ENCODE measurements at places on chromosomes 2 and 18. TPM values are rescaled to one million over a fixed set of nuclear protein-coding genes. Genes with fewer than 3 reads are reported as not detected.

- DNase-seq: peak; percentile 42
These were observed 4.9 kb downstream of the ASAP2 start for GRCh38 chr2:9211496-9211895.

DNA sequence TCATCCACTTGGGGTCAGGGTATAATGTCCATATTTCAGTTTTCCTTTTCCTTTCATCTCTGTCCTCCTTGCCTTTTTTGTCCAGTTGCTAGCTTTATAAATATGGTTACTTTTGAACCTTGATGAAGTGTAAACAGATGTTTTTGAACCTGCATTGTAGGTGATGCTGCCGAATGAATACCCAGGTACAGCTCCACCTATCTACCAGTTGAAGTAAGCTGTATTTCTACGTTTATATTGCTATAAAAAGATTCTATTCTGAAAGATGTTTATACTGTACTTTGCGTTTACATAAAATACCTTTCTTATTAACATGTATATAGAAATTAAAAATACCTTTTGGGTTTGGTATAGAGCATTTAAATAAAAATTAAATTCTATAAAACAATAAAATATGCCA, 2.2 kb downstream of the IMPACT start:
- DNase-seq: no peak

GRCh38 chr2:69387770-69388481, 899 bp upstream of the GFPT1 start:
- no peak for DNase-seq

DNA sequence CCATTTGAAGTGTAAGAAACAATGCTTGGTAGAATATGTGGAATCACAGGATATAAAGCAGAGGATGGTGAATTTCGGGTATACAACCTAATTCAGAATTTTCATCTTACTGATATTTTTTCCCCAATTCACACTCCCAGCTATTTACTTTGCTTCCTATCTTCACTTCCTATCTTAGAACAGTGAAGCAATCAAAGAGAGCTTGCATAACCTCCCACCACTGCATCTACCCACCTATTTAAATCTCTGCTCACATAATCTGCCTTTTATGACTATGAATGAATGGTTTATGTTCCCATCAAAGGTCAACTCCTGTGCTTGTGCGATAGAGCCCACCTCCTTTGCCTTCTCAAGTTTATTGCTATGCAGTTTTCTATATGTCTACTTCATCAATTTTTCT, 3.3 kb downstream of the RMDN2 start:
- no peak for DNase-seq

DNA sequence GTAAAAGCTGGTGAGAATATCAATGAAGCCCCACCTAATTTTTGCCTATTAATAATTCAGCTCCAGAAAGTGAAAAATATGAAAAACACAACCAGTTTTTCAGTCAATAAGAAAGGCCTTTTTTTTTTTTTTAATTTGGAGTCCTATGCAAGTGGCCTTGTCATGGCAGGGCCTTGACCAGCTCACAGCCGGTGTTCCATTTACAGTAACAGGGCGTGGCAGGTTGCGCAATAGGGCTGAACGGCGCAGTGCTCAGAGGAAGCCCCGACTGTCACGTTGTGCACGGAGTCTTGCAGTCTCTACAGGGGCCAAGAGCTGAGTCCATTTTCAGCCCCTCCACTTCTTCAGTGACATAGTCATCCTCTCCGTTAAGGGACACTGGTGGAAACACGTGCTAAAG, 184.1 kb upstream of the FN1 start:
- DNase-seq: peak; percentile 45

DNA sequence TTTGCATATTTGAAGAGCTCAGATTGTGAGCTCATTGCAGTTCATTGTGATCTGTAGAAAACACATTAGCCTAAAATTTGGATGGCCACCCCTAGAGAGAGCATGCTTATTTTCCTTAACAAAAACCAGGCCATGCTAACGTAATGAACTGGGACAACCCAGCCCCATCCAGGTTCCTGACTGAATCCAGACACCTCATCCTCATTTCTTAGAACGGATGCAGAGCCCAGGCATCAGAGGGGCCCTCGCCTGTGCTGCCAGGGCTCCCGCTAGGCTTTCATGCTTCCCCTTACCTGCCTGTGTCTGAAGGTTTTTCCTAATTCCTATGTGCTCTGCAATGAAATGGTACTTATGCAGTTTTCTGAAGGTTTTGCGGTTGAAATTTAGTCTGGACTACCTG, 171.1 kb downstream of the CCDC102B start:
- DNase-seq: no peak

DNA sequence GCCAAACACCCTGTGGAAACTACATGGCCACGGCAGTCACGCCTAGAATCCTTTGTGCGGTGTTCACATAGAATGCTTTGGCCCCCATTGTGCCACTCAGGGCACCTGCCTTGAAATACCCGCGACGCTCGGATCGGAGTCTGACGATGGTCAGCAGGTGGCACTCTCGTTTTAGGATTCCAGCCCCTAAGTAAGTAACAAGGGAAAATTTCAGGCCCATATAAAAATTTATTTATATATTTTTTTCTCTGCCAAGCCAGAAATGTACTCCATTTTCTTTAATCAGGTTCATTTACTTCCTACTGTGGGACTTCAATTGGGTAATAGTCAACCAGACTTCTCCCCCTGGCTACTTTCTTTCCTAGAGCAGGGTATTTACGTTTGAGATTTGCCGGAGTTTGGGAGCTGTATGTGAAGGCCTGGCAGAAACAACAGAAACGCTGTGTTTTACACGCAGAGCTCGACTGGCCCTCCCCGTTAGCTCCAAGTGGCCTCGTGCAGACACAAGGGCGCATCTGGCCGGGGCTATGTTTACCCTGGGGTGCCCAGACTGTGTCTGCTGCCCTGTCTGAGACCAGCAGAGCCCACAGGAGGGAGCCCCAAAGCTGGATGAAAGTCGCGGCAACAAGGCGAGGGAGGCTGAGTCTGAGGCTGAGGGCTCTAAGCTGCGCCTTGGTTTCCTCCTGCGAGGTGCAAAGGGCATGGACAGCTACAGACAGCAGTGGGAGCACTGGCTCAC, 41.6 kb downstream of the LRRC30 start:
- DNase-seq: peak; percentile 59

GRCh38 chr18:77433076-77433475, 183.4 kb downstream of the GALR1 start:
- no peak for DNase-seq

GRCh38 chr18:68638613-68639012, 76.3 kb downstream of the TMX3 start:
- no peak for DNase-seq

DNA sequence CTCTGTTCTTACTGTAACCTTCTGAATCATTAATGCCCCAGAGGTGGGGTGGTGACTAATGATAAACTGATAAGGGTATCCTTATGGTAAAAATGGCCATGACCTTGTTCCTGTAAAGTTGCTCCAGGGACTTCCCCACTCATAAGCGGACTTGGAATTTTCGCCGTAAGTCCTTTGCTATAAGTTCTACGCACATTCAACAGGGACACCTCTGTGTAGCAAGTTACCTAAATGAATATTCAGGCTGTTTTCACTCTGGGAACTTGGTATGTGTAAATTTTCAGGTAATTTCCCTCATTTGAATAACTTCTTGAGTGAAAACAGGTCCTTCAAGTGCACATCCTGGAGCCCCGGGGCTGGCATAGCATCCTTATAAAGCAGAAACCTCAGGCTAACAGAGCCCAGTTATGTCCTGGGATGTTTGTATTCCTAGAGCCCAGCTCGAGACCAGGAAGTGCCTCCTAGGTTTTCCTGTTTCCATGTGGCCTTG, 9.4 kb upstream of the AGFG1 start:
- no peak for DNase-seq

DNA sequence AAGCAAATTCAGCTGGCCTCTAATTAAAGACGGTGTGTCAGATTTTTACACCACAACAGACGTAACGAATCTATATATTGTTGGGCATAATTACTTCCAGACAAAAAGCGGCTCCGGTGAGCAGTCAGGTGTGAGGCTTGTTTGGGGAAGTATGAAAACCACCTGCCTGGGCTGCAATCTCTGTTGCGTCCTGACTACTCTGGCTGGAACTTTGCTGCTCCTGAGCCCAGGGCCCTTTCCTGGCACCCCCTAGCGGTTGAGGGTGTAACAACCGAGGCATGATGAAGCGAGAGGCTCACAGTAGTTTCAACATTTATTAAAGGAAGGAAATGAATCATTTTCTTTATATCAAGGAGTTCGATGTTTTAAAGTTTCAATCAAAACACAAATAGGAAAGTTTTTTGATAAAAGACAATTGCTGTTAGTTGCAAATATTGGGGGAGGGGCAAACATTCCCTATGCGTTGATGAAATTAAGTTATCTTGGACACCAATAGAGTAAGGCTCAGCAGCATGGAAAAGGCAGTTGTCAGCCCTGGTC, 10.6 kb upstream of the ITGB6 start:
- DNase-seq: peak; percentile 88

- no peak for DNase-seq
These were observed 164.9 kb downstream of the SMAD7 start for GRCh38 chr18:48785736-48786454.

- no peak for DNase-seq
These were observed 9.3 kb downstream of the FZD5 start for GRCh38 chr2:207760453-207760852.

DNA sequence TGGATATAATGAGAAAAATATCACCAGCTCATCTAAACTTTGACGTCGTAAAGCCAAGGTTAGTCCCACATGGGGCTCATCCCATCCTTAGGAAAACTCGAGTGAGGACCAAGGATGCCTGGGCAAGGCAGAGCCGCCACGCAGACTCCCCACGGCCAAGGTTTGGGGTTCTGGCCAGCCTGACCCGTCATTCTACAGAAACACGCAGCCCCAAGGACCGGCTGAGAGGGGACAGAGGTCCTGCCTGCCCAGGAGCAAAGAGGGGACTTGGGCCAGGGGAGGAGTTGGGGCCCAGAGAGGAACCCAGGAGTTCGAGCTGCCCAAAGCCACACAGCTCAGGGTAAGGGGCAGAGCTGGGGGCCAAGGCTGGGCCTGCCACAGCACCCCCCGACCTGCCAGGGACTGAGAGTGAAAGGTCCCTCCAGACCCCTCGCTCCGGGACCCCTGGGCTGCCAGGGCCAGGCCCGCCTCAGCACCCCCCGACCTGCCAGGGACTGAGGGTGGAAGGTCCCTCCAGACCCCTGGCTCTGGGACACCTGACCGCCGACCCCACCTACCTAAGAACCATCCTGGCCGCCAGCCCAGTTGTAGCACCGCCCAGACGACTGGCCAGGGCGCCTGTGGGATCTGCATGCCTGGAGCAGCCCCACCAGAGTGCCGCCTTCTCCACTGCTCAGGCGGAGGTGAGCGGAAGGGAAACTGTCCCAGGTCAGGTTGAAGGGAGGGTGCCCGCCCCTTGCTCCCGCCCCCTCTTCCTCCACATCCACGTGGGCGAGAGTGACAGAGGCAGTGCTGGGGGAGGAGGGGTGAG, at the start of gene PDCD1:
Gene PDCD1, minus strand, starts transcription at position 689 of the 811 bp plus-strand sequence. Its CDS starts 56 bp downstream, at position 633.
- DNase-seq: peak; percentile 79

- no peak for DNase-seq
These were observed 29.1 kb upstream of the EPC2 start for GRCh38 chr2:148615381-148615841.

The TWIST2 gene
- 13.4 TPM for total RNA-seq

The FECH gene
- total RNA-seq: 22.0 TPM

The VIL1 gene
- 194 TPM for total RNA-seq

The PGAP1 gene
- total RNA-seq: 15.5 TPM

The INPP1 gene
- 31.3 TPM for total RNA-seq

All from mucosa of descending colon (tissue), 3 donors.